Amygdala (tissue), 56 donors: ENCODE measurements at places on chromosomes 11 and 22.

- no peak for DNase-seq
These were observed 3.8 kb downstream of the PRG3 start for GRCh38 chr11:57377107-57377506.

DNA sequence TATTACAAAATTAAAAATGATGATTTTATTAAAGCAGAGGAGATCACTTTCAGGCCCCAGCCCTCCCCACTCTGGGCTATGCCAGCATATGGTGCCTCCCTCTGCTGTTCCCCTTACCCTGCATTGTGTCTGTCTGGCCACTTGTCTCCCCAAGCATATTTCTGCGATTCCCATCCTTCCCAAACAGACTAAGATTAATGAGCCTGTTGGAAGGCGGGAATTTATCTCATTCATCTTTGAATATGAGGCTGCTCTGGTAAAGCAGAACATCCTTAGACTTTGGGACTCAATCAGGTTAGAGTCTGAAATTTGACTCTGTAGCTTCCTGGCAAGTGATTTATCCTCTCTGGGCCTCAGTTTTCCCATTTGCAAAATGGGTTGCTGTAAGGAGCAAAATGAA is 25.7 kb downstream of the AMPD3 start:
- no peak for DNase-seq

GRCh38 chr11:20274031-20274430 is 89.5 kb upstream of the HTATIP2 start:
- no peak for DNase-seq

DNA sequence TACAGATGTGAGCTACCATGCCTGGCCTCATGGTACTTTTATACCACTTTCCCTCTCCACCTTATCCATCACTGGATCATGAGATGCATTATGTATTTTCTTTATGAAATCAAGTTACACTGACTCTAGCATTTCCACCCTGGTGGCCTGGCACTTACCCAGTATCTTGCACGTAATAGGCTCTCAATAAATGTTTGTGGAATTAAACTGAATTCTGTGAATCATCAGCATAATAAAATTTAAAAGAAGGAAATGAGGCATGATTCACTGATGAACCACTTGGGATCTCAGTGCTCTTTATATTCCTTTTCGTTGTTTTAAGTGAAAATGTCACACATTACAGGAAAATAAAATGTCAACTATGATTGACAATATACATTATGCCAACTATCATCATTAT is 25.1 kb downstream of the ADM start:
- no peak for DNase-seq
